ENCODE measurements at places on chromosomes 13 and 19.
A peak's percentile ranks its signal among the peaks of the same experiment; 100 is the strongest.

DNA sequence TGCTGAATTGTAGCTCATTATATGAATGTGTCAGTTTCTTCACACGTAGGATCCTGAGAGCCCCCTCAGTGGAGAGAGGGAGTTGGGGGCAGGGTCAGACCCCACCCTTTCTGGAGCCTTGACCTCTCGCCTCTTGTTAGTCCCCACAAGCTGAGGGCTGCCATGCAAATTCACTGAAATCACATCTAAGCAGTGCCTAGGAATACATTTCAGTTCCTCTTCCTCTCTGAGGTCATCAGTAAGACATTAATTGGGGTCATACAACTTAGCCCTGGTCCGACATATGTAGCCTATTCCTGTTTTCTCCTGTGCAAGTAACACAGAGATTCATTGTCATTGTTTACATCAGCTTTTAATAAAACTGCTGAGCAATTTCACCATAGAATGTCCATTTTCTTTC lies 30.0 kb downstream of the MYO9B start:
- no peak for DNase-seq

- no peak for DNase-seq
Measured at GRCh38 chr19:29448046-29448445, 77.7 kb upstream of the VSTM2B start.

DNA sequence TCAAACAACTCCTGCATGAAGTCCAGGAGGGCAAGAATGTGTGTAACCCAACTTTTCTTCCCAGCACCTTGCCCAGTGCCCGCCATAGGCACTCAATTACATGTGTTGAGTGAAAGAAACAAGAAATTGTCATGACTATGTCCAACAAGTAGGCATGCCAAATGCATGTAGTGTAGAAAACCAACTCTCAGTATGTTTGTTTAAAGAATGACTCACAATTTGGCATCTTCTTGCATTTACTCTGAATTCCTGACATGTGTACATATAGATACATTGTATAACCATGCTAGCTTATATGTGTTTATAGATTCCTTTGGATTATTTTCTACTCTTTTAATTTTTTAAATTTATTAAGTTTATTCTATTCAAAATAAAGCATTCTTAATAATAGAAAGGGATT lies 305.0 kb downstream of the EFNB2 start:
- DNase-seq: no peak

DNA sequence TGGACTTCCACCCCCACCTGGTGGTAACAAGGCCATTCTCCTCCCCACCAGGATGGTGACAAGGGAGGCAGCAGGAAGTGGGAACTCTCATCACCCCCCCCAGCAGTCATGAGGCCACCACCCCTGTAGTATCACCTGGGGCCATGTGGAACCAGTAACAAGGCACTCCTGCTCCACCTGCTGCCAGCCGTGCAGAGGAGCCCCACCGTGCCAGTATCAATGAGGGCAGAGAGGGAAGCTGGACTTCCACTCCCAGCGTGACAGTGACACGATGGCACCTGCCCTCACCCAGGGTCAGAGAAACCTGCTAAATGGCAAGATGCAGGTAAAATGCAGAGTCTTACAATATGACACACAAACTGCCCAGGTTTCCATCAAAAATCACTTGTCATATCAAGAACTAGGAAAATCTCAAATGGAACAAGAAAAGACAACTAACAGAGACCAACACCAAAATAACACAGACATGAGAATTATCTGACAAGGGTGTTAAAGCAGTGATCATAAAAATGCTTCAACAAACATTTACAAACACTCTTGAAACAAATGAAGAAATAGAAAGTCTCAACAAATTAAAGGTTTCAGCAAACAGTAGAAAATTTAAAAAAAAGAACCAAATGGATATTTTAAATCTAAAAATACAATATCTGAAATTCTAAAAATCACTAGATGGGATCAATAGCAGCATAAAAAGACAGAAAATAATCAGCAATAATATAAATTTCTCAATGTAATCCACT lies 9.1 kb upstream of the SPACA7 start:
- no peak for DNase-seq

GRCh38 chr19:43777163-43777695 lies 3.5 kb downstream of the KCNN4 start:
- no peak for DNase-seq

- peak; percentile 34 for DNase-seq
Measured at GRCh38 chr19:38417544-38418506, 8.2 kb downstream of the RASGRP4 start.
